ENCODE measurements at places on chromosomes 5 and 9.

DNA sequence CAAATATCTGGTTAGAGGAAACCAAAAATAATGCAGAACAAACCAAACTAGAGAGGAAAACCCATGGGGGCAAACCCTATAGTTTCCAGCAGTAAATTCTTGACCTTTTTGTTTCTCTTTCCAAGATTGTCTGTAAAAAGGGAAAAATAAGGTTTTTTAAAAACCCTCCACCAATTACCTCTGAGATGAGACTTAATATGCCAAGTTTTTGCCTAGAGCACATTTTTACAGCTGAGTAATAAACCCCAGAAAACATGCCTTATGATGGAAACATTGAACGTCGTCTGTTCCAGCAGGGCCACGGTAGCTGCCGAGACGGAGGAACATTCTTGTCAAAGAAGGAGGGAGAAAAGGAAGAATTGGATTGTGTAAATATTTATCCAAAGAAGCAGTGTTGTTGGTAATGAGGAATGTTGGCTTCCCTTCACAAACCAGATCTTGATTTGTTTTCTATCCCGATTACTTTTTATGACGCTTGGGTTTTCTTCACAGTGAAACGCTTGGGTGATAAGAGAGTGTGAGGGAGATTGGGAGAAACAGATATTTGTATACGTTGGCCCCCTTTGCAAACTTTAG, 17.3 kb upstream of the MSX2 start:
- DNase-seq, result no peak

GRCh38 chr5:11047030-11047429, 286.0 kb upstream of the DAP start:
- DNase-seq, result no peak

- no peak for DNase-seq
Observed at GRCh38 chr9:123866497-123866896, 63.4 kb downstream of the DENND1A start.

DNA sequence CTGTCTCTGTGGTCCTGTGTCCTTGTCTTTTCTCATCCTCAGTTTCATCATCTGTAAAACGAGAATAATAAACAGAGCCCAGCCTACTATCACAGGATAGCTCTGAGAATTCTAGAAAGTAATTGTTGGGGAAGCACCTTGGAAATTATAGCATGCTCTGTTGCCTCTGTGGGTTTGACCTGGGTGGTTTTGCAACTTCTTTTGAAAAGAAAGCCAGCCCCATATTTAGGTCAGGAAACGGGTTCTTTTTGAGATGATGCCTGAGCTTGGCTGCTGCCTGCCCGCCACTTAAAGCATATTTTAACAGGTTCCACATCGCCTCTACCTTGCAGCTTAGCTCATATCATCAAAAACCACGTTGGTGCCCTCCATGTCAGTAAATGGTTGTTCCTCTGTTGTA, 111.1 kb downstream of the TLR4 start:
- DNase-seq, result no peak

DNA sequence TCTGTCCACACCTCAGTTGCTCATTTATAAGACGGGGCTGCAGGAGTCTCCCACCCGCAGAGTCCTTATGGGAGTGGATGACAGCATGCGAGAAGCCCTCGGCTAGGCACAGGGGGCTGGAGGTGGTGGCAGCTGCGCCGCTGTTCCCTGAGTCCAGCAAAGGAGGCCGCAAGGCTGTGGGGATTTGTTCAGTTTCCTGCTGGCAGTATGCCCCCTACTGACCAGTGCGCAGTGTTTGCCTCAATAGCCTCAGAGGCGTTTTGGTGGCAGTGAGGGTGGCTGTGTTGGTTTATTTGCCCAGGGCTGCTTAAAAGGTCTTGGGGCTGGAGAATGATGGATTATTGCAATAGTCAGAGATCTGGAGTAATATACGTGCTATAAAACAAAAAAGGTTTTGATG, 176.3 kb upstream of the OTULINL start:
- no peak for DNase-seq

- DNase-seq, result no peak
Observed at GRCh38 chr9:127961613-127962155, 19.1 kb downstream of the EEIG1 start.

- DNase-seq, result no peak
Observed at GRCh38 chr5:55613112-55613868, 78.5 kb upstream of the PLPP1 start.

DNA sequence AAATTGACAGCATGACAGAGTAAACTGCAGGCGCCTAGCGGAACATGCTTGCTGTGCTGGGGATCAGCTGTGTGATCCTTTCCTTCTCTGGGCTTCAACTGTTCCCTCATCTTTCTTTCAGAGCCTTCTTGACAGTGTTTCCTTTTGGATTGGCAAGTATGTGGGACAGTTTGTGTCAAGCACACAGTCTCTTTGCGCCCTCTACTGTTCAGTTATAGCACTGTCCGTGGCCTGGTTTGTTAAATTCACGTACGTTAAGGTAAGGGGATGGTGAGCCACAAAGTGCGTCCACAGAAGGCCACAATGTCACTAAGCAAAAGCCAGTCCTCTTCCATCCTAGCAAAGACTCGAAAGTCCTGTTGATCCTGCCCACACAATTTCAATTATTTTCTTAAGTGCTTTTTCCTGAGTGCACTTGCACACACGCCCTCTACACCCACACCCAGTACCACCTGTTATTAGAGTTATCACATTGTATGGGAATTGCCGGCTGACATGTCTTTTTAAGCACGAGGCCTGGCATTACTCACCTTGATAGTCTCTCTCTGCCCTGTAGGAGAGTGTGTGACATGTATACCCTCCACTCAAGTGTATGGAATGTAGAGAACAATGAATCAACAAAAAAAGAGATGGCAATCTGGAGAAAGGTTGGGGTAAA, 22.5 kb upstream of the PTPN3 start:
- no peak for DNase-seq

DNA sequence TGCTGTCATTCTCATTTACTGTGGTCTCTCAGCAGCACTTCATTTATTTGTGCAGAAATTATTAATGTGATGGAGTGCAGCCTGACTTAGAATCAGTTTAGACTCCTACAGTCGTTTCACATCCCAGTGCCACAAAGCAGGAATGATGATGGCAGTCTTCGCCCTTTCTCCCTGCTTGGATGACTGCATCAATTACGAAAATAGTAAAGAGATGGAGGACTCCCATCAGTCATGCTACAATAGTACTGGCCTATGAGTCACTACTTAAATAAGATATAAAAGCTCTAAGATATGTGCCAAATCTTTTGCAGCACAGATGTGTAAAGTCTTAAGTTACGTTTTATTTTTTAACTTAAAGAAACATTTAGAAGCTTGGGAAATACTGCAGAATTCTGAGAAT, 263.9 kb downstream of the CHSY3 start:
- no peak for DNase-seq

- no peak for DNase-seq
Observed at GRCh38 chr5:111779260-111779921, 22.4 kb upstream of the NREP start.

GRCh38 chr5:134784946-134785620, 26.5 kb downstream of the DDX46 start:
- no peak for DNase-seq

GRCh38 chr9:68489646-68490045, 51.0 kb downstream of the TMEM252 start:
- no peak for DNase-seq

DNA sequence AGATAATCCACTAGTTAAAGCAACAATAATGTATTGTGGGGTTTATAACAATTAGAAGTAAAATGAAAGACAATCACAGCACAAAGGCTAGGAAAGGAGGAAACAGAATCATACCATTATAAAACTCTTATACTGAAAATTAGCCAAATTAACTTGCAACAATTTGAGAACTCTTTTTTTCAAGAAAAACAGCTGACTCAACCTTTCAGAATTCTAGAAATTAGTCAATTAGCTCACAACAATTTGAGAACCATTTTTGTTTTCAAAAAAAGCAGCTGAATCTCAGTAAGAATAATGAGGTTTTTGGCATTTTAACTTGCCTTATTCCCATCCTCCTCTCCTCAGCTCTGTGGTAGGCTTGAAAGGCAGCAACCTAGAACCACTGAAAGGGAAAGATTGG, 269.9 kb downstream of the NPR3 start:
- no peak for DNase-seq

GRCh38 chr5:112917453-112917995, 4.5 kb downstream of the REEP5 start:
- DNase-seq, result no peak

- DNase-seq, result no peak
Observed at GRCh38 chr9:109471475-109472393, 26.4 kb downstream of the PTPN3 start.

DNA sequence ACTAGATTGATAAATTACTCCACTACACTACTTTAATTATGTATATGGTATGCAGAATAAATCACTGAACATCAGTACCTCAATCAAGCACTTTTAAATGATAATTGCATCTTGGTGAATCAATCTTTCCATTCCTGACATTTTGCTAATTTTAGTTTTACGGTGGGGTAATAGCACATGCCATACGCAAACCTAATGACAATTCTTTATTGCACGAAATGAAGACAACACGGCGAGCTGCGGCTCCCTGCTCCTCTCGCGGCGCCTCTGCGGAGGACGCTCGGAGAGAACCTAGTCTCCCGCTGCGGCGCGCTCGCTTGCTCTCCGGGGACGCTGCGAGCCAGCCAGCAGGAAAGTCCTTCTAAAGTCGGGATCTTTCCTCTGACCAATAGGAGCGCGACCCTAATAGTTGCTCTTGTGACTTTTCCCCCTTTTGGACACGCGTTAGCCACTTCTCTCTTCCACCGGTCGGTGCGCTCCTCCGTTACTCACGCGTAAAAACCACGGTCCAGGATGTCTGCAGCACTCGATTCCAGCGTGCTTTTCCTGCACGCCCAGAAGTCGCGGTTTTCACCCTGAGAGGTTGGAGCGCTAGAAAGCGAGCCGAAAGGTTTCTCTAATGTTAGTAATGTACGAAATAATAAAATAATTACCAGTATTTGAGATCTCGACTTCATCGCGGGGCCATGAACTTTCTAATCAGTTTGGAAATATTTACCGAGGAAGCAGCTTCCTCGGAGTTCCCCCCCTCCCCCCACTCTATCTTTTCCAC, 1.0 kb upstream of the MEF2C start:
- DNase-seq, result no peak

- DNase-seq, result no peak
Observed at GRCh38 chr5:135592312-135593045, 13.7 kb upstream of the CXCL14 start.

- DNase-seq, result no peak
Observed at GRCh38 chr9:107280543-107280942, 2.5 kb upstream of the RAD23B start.

- DNase-seq, result no peak
Observed at GRCh38 chr9:82923912-82924605, 138.9 kb downstream of the RASEF start.

GRCh38 chr5:22577711-22578110, 275.4 kb downstream of the CDH12 start:
- no peak for DNase-seq

- no peak for DNase-seq
Observed at GRCh38 chr5:130526708-130527107, 622.4 kb downstream of the CHSY3 start.

- no peak for DNase-seq
Observed at GRCh38 chr5:150576449-150576949, 64.0 kb upstream of the SYNPO start.

DNA sequence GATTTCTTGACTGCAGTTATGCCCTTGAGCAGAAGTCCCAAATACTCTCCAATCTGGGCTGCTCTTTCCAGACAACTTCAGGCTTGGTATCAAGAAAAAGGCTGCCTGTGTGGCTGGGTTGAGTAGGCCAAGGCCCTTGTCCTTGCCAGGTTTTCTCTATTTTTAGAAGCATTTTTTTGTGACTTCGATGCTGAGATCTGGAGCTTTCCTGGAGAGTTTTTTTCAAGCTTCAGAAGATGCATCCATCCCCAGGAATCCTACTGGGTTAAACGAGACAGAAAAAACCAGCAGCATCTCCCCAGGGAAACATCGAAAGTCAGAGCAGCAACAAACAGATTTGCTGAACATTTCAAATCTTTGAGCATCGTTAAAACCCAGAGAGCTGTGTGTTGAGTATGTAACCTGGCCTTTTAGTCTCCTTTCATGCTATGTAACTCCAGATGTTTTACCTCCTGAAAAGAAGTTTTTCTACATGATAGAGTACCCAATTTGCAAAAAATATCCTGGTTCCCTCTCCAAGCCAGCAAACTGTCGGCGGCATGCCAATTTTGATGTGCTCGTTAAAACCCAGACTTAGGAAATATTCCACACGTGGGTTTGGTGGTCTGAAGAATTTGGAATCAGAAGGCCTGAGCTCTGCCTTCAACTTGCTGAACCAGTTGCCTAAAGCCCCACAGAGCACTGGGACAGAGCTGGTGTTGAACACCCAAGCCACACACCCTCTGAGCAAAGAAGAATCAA, 98.1 kb upstream of the ALDH1B1 start:
- DNase-seq, result no peak

DNA sequence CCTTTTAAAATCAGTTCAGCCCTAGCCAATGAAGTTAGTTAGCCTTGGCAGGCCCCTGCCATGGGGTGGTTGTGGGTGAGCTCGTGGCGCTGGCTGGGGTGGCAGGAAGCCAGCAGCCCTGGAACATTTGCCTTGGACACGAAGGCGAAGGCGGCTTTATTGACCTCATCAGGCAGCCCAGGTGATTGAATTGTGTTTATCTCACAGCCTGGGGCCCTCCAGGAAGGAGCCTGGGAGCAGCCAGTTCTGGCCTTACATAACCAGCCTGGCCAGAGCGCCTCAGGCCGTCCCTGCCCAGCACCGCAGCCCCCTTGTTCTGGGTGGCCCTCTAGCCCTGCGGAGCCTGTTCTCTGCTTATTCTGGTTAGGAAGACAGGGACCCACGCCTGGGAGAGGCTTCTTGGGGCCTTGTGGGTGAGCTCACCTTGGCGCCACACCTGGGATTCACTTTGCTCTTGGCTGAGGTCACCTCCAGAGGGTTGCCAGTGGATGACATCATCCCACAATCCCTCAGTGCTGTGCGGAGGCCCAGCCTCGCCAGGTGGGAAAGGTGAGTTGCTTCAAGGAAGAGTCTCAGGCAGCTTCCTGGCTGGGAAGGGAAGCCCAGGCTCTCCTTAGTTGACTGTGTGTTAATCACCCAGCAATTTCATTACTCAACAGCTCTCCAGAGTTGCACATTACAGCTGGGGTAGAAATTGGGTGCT, 54.4 kb upstream of the RPL26L1 start:
- DNase-seq, result no peak

DNA sequence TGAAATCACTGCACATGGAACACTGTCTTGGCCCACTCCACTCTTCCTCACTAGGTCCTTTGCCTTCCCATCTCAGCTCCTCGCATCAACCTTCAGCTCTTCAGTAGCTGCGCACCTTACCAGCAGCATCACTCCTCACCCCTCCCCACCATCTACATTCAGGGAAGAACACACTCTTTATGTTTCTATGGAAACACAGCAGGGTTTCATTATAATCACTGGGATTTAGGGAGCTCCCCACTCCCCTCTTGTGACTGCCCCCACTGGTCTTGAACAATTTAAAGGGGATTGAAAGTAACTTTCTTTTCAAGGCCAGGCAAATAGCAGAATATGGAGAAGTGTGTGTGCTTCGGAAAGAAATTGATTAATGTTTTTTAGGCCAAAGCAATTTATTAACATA, 111.2 kb downstream of the INSYN2B start:
- DNase-seq, result no peak
